Effector memory CD8-positive, alpha-beta T cell (primary cell): ENCODE measurements at places on chromosomes 6 and 20.
A peak's percentile ranks its signal among the peaks of the same experiment; 100 is the strongest.

GRCh38 chr20:38231531-38232121 is 28.9 kb downstream of the KIAA1755 start:
- H3K27ac ChIP-seq, result no peak overlapping the region
- peaks cover 34% of the 10 kb centered on the region for H3K27me3 ChIP-seq
- no peak overlapping the region for H3K4me3 ChIP-seq
- no peaks in the 10 kb centered on the region for H3K36me3 ChIP-seq
- peaks cover 5% of the 10 kb centered on the region for H3K4me1 ChIP-seq

GRCh38 chr20:59825563-59825920 is 107.9 kb downstream of the SYCP2 start:
- H3K4me3 ChIP-seq, result no peak overlapping the region
- no peaks in the 10 kb centered on the region for H3K36me3 ChIP-seq
- H3K27ac ChIP-seq, result no peak overlapping the region

DNA sequence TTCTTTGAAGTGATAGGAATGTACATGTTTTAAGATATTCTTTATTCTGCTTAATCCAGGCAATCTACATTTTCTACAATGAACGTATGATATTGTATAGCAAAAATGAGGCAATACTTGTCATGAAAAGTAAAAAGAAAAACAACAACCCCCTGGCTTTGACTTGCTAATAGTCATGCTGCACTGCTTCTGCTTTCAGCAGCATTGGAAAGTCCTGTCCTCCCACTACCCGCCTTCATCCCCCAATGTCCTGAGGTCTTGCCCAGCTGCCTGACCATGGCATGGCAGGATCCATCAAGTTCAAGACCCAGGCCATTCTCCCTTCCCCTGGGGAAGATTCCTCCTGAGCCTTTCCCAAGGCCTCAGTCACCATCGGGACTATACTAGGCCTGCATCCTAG is 156.5 kb downstream of the SH3BGRL2 start:
- no peaks in the 10 kb centered on the region for H3K4me1 ChIP-seq
- no peak overlapping the region for H3K4me3 ChIP-seq
- no peak for DNase-seq
- peaks cover 12% of the 10 kb centered on the region for H3K27me3 ChIP-seq

DNA sequence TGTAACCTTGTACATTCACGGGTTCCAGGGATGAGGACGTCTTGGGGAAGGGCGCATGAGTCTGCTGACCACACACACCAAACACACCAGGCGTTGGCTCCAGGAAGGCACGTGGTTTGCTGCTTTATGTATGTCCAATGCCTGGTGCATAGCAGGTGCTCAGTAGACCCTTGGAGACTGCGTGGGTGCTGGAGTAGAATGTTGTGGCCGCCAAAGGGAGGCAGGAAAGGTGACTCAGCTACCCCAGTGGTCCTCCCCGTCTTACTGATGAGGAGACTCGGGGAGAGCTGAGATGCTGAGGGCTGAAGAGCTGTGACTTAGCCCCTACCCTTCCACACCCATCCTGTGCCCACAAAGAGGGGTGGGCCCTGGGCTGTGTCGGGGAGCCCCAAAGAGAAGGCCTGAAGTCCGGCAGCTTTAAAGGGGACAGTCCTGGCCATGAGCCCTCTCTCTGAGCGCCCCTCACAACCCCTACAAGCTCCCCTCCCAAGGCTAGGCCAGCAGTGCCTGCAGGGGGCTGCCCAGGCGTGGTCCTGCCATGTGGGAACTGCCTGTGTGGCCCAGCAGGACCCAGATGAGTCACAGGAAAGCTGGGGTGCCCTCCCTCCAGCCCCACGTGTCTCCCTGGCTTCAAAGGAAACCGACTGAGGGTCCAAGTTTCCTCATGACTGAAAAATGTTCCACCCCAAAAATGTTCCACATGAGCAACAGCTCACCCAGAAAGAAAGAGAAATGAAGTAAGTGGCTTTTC is 28.0 kb upstream of the PTGIS start:
- peaks cover 57% of the 10 kb centered on the region for H3K4me1 ChIP-seq
- H3K27ac ChIP-seq, result peak overlapping the region; percentile 60
- H3K4me3 ChIP-seq, result peak overlapping the region; percentile 76
- peaks cover 14% of the 10 kb centered on the region for H3K36me3 ChIP-seq

- no peak for DNase-seq
- H3K4me3 ChIP-seq, result no peak overlapping the region
- no peak overlapping the region for H3K27ac ChIP-seq
Observed at GRCh38 chr6:20575125-20575524, 40.9 kb downstream of the CDKAL1 start.

DNA sequence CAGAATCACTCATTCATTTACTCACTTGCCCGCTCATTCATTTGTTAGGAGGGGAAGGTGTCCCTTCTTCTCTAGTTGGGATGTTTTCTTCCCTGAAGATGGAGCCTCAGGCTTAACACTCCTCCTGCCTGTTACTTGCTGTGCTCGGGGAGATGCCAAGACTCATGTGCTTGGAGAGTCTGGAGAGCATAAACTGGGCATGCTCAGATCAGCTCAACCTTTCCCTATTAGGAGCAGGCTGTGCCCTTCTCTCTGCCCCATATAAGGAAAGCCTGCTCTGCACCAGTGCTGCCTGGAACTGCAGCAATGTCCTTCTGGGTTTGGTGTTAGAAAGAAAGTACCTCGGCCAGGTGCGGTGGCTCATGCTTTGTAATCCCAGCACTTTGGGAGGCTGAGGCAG is 18.0 kb upstream of the UBE2V1 start:
- peaks cover 42% of the 10 kb centered on the region for H3K36me3 ChIP-seq
- H3K27me3 ChIP-seq, result no peaks in the 10 kb centered on the region
- H3K27ac ChIP-seq, result no peak overlapping the region
- no peak for DNase-seq

DNA sequence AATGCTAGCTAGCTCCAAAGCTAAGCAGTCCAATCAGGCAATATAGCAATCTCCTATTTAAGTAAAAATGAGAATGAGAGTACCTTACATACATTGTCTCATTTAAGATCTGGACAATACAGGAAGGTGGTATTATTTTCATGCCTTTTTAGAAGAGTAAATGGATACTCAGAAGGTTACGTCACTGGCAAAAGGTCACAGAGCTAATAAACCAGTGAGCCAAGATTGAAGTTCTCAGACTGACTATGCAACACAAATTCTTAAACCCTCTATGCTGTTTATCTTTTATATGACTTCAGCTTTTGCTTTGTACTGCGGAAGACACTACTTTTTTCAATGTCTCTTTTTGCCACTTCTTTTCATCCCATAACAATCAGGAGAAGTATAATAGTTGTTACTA is 135.2 kb upstream of the PRL start:
- H3K36me3 ChIP-seq, result no peaks in the 10 kb centered on the region
- no peak overlapping the region for H3K4me3 ChIP-seq
- no peaks in the 10 kb centered on the region for H3K27me3 ChIP-seq
- H3K4me1 ChIP-seq, result no peaks in the 10 kb centered on the region

DNA sequence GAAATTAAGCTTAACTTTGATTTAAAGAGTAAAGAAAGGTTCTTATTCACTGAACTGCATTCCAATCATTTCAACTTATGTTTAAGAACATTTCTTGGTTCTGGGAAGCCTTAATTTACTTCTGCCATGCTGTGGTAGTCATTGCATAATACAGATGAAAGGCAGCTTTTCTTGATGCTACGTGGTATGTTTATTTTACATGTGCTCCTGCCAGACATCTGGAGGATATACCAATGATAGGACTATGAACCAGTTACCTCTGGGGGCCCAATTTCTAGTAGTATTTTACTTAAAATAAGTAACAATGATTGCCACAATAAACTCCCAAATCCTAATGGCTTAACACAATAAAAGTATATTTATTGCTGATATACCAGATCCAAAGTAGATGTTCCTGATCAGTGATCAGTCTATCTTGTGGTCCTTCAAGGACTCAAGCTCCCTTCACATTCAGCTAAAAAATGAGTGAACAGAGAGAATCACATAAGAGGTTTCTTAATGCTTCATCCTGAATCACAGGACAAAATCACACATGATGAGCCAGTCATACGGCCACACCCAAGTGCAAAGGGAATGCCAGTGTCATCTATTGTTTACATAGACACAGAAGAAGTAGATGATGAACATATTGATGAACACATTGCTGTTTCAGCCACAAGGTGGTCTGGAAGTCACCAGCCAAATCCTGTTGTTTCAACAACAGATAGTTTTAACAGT is 56.5 kb upstream of the CCN2 start:
- no peaks in the 10 kb centered on the region for H3K27me3 ChIP-seq
- no peaks in the 10 kb centered on the region for H3K4me1 ChIP-seq
- H3K36me3 ChIP-seq, result no peaks in the 10 kb centered on the region
- DNase-seq, result no peak

GRCh38 chr6:117498159-117498558 is 15.7 kb downstream of the DCBLD1 start:
- no peak overlapping the region for H3K4me3 ChIP-seq
- no peaks in the 10 kb centered on the region for H3K27me3 ChIP-seq
- H3K36me3 ChIP-seq, result no peaks in the 10 kb centered on the region
- H3K4me1 ChIP-seq, result peaks cover 13% of the 10 kb centered on the region

DNA sequence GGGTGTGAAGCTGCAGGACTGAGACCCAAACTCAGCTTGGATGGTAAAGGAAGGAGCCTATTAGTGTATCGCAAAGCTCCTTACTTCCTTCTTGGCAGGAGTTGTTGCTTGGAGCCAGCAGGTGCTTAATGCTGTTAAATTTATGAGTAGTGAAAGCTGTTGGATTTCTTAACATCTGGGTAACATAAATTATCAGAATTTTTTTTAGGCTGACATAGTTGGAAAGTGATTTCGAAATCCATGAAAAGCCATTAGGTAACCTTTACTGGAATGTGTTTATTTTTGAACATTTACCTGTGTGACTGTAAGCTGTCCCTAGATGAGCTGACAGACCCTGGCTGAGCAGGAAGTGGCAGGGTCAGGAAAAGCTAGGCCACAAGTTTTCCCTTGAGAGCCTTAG is 470.4 kb upstream of the SLC35B3 start:
- no peaks in the 10 kb centered on the region for H3K36me3 ChIP-seq
- no peaks in the 10 kb centered on the region for H3K27me3 ChIP-seq
- no peaks in the 10 kb centered on the region for H3K4me1 ChIP-seq
- H3K4me3 ChIP-seq, result no peak overlapping the region

DNA sequence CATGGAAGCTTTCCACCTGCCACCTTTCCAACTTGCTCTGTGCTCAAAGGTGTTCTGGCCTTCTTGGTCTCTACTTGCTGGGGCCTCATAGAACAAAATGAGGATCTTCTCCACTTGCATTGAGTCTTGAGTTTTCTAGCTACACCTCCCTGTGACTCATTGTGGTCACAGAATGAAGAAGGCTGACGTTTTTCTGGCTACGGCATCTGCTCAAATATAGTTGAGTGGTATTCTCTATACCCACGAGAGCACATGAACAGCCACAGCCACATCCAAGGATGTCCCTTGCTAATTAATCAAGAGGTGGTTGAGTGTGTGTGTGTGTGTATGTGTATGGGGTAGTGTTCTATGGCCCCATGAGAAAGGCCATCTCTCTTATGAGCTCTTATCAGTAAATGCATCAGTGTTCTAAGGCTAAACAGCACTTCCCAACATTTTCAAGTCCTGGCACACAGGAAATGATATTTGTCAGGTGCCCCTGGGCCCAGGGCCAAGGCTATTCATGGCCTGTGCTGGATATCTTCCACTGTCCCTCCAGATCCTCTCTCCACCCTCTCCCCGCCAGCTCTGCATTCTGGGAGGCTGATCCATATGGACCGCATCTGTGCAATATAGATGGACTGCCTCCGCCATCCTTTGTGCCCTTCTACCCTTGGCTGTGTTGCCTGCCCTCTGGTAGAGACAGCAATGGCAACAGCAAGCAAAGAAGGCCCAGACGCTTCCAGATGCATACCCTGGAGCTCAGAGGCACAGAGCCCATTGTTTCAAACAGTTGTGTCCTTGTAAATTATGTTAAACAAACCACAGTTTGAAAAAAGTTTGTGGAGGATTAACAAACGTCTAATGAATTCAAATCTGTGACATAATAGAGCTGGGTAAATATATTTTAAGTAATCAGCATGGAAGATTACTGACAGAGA is 150.2 kb downstream of the LRFN2 start:
- peak overlapping the region; percentile 67 for H3K27ac ChIP-seq
- H3K27me3 ChIP-seq, result no peaks in the 10 kb centered on the region
- no peaks in the 10 kb centered on the region for H3K36me3 ChIP-seq
- H3K4me1 ChIP-seq, result peaks cover 30% of the 10 kb centered on the region
- no peak overlapping the region for H3K4me3 ChIP-seq

- no peak overlapping the region for H3K4me3 ChIP-seq
- H3K36me3 ChIP-seq, result no peaks in the 10 kb centered on the region
Observed at GRCh38 chr6:110270165-110270564, 88.0 kb downstream of the METTL24 start.

- H3K36me3 ChIP-seq, result peaks cover 7% of the 10 kb centered on the region
- H3K4me3 ChIP-seq, result no peak overlapping the region
- no peak for DNase-seq
Observed at GRCh38 chr20:8757146-8757545, 311.7 kb upstream of the PLCB4 start.

DNA sequence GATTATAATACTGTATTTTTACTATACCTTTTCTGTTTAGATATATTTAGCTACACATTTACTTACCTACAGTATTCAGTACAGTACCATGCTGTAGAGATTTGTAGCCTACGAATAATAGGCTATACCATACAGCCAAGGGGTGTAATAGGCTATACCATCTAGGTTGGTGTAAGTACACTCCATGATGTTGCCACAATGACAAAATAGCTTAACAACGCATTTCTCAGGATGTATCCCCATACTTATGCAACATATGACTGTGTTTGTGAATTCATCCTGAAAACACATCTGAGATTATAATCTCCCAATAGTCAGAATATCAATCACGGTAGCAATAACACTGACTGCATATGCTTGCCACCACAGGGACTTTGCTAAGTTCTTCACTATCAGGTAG is 20.7 kb downstream of the B4GALT5 start:
- H3K27ac ChIP-seq, result no peak overlapping the region
- H3K36me3 ChIP-seq, result peaks cover 16% of the 10 kb centered on the region
- no peaks in the 10 kb centered on the region for H3K27me3 ChIP-seq
- no peak for DNase-seq

GRCh38 chr6:30211899-30212298 is 1.3 kb downstream of the TRIM26 start:
- peaks cover 55% of the 10 kb centered on the region for H3K4me1 ChIP-seq
- peak overlapping the region; percentile 99 for H3K27ac ChIP-seq
- H3K27me3 ChIP-seq, result no peaks in the 10 kb centered on the region
- DNase-seq, result no peak

GRCh38 chr20:13852306-13852705 is 67.5 kb downstream of the NDUFAF5 start:
- no peak overlapping the region for H3K4me3 ChIP-seq
- H3K4me1 ChIP-seq, result no peaks in the 10 kb centered on the region
- H3K36me3 ChIP-seq, result no peaks in the 10 kb centered on the region
- DNase-seq, result no peak

DNA sequence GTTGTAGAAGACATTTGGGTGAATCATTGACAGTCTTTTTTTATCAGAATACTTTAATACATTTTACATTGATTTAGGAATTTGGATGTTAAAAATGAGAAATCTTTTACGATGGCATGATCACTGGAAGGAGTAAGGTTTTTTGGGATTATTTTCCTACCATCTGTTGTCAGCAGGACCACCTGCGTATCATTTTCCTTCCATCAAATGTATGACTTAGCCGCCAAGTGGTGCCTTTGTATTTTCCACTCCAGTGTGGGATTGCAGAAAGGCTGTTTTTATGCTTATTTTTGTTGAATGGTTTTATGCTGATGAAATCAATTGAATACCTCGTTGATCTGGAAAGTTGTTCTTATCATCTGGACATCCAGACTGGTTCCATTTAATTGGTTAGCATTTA is 35.8 kb downstream of the AKAP12 start:
- H3K4me1 ChIP-seq, result no peaks in the 10 kb centered on the region
- no peaks in the 10 kb centered on the region for H3K36me3 ChIP-seq
